ENCODE measurements at places on chromosomes 1 and 21.
A peak's percentile ranks its signal among the peaks of the same experiment; 100 is the strongest.

DNA sequence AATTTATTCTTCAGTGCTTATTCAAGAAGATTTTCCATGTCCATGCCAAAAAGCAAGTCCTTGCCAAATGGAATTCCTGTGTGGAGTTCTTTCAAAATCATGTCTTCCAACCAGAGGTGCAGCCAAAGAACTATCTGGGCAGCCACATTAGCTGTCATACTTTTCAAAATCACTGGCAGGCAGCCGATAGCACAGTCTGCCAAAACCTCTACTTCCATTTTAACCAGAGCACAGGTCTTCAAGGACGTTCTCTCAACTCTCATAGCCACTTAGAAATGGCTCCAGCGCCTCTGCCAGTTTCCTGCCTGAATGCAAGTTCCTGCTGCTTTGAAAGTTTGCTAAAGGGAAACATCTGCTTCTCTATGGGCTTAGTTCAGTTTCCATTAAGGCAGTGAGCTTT is 975.7 kb upstream of the ADGRL4 start:
- no peak for DNase-seq

DNA sequence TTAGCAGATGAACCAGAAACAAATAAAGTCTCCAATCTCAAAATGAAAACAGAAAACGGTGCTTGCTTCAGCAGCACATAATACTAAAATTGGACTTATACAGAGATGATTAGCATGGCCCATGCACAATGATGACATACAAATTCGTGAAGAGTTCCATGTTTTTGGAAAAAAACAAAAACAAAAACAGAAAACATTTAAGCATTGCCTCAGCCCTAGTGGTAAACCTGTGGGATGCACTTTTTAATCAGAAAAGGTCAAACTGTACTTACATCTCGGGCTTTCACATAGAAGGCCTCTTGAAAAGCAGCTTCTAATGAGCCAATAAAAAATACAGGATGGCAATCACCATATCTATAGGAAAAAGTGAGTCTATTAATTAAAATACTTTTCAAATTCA is 159.1 kb upstream of the DMRTA2 start:
- DNase-seq = no peak

- DNase-seq = no peak
Measured at GRCh38 chr1:109622895-109623294, 3.3 kb downstream of the AMPD2 start.

GRCh38 chr1:247291833-247292561 is 36.1 kb downstream of the VN1R5 start:
- DNase-seq = no peak

- DNase-seq = no peak
Measured at GRCh38 chr1:209323743-209324142, 259.8 kb upstream of the CAMK1G start.

- DNase-seq = no peak
Measured at GRCh38 chr1:204104331-204105130, 31.6 kb downstream of the SOX13 start.

DNA sequence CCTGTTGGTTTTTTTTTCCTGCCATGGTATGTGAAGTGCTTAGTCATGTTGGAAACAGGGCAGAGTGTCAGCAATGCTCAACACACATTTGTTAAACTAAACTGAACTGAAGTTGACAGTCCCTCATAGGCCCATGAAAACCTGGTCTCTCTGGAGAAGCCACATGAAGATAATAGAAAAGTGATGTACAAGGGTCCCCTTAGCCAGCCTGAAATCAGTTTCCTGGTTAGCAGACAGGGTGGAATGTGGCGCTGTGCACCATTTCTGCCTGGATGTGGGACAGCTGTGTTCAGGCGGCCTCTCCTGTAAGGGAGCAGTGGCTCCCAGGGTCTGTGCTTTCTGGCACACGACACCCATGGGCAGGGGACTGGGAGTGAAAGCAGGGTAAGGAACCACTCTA is 9.9 kb upstream of the CHI3L1 start:
- DNase-seq = no peak

DNA sequence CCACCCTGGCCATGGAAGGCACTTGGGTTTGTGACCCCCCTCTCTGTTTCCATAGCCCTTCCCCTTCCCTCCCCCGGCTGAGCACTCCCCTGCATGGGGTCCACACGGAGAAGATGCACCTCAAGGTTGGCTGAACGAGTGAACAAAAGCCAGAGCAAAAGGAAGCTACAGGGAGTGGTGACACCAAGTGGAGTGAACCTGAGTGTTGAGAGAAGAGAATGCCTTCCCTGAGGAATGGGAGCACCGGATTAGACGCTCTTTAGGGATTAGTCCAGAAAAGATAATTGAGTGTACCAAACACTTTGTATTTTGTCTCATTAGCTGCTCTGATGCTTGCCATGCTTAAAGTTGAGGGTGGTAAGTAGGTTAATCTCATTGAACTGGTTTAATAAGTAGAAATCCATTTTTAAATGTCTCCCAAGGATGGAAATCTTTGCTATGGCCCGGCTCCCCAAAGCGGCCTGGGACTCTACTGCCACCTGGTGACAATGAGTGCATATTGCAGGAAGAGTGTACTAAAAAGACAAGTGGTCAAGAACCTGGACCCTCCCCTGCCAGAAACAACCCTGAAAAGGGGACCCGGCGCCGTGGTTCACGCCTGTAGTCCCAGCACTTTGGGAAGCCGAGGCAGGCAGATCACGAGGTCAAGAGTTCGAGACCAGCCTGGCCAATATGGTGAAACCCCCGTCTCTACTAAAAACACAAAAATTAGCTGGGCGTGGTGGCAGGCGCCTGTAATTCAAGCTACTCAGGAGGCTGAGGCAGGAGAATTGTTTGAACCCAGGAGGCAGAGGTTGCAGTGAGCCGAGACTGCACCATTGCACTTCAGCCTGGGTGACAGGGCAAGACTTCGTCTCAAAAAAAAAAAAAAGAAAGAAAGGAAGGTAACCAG is 150.6 kb upstream of the ZC3H12A start:
- DNase-seq = no peak

DNA sequence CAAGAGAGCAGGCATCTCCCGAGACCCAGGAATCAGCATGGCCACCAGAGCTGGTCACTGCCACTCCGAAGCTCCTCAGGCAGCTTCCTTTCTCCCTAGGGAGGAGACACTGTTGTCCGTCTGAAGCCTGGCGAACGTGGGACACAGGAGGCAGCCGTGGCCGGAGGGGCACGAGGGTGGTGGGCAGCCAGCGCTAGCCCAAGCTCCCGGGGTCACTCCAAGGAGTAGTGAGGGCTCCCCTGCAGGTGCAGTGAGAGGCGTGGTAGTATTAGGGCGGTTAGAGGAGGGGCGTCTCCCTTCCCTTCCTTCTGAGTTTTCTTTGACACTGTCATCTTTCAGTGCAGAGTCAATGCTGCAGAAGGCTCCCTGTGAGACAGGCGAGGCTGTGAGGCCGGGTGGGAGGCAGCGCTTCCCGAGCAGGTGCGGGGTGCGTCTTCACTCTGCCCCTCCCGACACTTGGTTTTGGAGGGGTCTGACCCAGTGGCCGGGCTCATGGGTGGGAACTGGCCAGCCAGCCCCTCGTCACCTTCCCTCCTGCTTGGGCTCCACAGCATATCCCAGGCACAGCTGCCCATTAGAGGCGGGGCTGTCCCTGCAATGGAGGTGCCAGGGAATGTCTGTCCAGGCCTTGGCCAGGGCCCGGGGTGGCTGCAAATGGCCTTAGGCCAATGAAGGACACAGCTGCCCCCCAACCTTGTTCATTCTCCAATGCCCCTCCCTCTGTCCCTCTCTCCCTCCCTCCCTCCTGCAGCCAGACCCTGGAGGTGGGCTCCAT is 171.6 kb upstream of the ARHGEF16 start:
- no peak for DNase-seq

DNA sequence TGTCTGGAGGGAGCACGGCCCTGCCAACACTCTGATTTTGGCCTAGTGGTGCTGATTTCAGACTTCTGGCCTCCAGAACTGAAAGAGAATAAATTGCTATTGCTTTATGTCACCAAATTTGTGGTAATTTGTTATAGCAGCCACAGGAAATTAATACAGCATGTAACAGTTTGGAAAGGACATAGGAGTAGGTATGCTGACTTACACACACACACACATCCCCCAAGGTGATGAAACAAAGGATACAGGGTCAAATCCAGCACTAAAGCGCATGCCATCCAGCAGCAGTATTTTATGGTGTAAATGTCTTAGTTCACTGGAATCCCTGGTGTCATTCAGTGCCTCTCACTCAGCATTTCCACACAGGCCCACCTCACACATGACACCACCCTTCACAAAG is 72.2 kb upstream of the MAN1A2 start:
- no peak for DNase-seq

GRCh38 chr1:156489166-156489934 is 11.2 kb downstream of the MEF2D start:
- peak; percentile 45 for DNase-seq

DNA sequence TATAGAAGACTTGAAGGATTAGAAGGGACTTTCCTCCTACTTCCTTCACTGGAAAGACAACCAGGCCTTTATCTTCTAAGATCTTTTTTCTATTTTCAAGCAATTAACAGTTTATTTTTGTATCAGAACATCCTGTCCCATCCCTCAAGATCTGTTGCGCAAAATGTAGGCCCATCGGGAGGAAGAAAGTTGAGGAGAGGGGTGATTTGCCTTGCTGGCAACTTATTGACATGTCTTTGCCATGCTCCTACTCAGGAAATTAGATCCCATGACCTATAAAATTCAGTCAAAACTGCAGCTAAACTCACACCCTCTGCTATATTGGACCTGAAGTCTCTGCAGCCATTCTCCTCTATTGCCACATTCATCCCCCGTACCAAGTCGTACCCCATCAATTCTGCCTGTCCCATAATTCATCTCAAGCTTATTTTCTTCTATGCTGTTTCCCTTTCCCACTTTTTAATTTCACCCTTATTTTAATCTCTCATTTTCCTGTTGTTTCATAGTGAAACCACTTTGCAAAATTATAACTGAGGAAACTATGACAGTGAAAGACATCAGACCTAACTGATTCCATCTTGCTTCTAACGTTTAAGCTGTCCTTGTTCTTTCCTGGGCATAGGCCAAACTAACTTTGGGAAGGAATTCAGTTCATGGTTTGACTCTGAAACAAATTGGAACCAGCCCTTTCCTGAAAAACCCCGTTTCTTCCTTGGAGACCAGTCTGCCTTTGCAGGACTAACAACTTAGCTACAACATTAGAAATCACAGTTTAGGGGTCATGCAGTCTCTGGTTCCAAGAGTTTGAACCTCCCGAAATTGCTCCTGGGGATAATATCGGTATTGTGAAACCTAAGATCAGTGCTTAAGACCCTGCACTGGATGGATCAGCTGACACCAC is 195.7 kb upstream of the PTBP2 start:
- no peak for DNase-seq

DNA sequence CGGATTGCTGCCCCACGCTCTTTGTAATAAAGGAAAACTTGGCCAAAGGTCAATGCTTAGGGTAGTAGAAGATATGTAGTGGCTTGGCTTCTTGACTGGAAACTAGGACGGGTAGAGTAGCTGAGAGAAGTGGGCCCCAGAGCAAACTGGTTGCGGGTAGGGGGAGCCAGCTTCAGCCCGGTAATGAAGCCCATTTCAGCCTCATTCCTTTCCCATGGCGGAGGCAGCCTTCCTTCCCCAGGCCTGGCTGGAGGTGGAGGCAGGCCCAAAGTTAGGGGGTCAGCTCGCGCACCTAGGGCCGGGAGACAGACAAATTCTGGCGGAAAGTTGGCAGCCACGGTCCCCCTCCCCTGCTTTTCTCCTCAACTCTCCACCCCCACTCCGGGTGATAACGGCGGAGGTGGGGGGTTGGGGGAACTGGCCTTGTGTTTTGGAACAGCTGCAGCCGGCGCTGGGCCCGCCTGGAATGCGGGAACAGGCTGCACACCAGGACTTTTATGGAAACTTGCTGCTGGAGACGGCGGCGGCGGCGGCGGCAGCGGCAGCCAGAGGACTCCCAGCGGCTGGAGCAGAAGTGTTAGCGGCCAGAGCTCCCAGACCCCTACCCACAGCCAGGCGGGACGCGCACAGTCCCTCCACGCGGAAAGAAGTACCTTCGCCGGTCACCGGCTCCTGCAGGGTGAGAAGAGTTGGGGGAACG is at the start of gene NEXN:
TSS of gene NEXN (plus strand) at position 544 of the 700 bp plus-strand sequence. CDS start 27,483 bp downstream, outside the sequence.
- no peak for DNase-seq

DNA sequence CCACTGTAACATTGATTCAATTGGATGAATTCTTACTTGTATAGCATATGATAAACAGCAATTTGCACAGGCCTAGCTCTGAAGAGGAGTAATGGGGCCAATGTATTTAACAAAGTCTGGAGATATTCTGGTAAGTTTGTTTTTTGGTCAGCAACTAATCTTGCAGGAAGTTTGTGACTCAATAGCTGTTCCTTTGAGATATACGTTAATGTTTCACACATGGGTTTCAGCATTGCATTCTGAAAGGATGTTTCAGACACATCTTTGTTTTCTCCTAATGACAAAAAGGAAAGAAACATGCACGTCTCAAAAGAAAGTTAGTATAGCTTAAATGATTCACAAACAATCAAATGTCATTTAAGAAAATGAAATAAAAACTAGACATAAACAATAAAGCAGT is 49.0 kb downstream of the LTN1 start:
- no peak for DNase-seq

DNA sequence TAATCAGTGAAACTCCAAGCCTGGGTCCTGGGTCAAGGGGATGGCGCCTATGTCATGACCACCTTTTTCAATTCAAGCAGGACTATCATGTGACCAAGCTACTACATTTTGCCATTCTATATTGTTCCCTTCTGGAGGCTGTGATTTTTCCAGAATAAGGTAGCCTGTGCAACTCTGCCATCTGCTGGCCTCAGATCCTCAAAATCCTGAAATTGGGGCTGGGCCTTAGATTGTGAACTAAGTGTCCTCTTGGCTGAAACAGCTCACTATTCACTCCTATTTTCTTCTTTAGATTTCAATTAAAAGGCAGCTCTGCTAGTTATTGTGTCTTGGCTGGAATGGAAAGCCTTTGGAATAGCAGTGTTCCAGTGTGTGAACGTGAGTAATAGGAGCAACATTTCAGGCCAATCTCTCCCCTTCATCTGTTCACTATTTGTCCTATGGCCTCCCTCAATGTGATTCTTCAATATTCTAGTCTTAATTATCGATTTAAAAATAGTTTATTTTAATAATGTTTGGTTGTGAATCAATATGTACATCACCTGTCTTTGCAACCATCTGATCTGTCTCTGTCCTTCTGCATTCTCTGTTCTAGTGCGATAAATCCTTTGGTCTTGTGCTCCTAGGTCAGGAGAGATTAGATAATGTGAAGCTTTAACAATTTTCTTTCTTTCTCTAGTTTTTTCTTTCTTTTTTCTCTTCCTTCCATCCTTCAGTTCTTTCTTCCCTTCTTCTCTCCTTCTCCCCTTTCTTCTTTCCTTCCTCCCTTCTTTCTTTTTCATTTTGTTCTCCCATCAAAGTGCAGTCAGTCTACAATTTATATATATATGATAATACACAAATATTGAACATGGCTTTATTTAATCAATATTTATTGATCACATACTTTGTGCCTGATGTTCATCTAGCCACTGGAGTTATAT is 69.8 kb downstream of the CR1 start:
- no peak for DNase-seq

DNA sequence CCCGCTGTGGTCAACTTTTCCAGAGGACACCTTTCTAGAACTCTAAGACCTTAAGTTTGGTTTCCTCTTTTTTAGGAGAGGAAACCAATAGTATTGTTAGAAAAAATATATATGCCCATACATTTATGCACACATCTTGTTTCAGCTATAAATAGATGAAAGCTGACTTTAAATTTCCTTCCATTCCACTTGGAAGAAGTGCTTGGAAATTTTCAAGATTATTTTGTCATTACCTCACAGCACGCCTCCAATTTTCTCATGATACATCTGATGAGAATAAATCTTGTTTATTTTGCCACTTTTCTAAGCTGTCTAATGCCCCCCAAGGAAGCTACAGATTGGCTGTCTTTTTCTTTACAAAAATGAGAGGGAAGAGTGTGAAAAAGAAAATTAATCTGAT is 65.8 kb downstream of the NIBAN1 start:
- no peak for DNase-seq
